Stimulated activated CD8-positive, alpha-beta memory T cell treated with anti-CD3 and anti-CD28 coated beads, Interleukin-15, amount 100 ng/mL, for 48 hours (primary cell): ENCODE measurements at places on chromosomes 16 and 17.

DNA sequence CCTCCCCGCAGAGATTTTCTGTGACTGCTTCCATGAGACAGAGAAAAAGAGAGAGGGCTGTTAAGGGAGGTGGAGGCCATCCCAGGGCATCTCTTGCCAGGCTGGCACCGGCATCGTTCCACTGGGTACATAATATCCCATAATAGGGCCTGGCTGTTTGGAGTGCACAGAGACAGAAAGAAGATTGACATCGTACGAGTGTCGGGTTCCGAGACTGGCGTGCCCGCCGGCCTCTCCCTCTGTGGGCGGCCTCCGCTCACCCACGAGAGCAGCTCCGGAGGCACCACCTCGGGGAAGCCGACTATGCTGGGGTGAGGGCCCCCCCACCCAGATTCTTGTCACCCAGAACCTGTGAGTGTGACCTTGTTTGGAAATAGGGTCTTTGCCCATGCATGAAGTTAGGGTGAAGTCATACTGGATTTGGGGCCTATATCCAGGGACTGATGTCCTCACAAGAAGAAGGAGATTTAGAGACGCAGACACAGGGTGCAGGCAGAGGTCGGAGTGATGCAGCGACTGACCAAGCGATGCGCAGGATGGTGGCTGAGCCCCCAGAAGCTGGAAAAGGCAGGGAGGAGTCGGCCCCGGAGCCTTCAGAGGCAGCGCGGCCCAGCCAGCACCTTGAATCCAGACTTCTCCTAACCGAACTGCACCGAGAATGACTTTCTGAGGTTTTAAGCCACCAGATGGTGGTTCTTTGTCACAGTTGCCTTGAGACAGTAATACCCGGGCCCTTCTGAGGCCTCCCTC, 101.8 kb upstream of the CIBAR2 start:
- no peak for DNase-seq

DNA sequence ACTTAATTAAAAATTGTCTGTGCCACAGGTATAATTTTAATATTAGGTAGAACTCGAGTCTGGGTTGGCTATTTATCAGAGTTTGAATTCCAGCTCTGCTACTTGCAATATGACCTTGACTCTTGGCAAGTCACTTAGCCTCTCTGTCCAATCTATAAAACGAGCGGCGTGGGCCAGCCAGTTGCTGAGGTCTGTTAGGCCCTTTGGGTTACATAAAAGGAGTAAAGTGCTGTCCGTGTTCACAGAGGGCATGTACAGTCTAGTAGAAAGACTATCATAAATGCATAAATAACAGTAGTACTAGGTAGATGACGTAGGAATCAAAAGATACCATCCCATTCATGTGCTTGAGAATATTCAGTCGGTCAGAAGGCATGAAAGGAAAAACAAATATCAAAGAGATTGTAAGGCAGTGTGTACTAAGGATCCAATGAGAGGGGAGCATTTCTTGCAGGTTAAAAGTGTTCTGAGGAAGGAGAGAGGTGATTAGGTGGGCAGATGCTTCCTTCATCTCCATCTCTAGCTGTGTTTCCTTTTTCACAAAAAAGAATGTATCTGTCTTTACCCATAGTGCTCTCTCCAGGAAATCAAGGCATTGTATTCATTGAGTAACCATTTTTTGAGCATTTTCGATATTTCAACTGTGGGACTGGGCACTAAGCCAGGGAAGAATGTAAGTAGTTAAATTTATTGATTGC, 2.4 kb downstream of the TNRC6A start:
- DNase-seq: no peak

GRCh38 chr16:49620158-49620868, 235.6 kb downstream of the ZNF423 start:
- no peak for DNase-seq

DNA sequence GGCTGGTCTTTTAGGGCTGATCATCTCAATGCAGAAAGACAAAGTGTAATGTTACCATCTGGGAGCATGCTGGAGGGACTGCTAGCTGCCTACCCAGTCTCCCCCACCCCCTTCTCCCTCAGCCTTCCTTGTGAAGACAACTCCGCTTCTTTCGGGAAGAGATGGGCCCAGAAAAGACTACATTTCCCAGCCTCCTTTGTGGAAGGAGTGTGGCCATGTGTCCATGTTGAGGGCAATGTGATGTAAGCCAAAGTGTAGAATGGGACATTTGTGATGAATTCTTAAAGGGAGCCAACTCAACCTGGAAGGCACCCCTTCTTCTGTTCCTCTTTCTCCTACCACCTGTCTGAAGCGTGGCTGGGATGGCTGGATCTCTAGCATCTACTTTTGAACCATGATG, 16.3 kb downstream of the ABCC12 start:
- no peak for DNase-seq

GRCh38 chr16:68643847-68644246, 1.3 kb upstream of the CDH3 start:
- no peak for DNase-seq

DNA sequence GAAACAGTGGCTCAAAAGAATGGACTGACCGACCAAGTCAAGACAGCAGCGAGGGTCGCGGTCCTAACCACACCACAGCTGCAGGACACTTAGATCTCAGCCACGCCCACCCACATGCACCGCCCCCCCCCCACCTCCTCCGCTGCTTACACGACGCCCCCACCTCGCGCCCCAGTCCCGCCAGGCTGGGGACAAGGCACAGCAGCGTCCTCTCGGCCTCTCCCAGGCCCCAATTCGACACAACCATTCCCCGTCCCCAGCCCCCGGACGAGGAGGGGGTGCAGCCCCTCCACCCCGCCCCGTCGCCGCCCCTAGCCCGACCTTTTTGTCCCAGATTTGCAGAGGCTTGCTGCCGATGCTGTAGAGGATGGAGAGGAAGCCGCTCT, 477 bp downstream of the CFAP20 start:
- DNase-seq: peak; percentile 9

GRCh38 chr16:80058214-80058613, 457.7 kb upstream of the MAF start:
- no peak for DNase-seq

DNA sequence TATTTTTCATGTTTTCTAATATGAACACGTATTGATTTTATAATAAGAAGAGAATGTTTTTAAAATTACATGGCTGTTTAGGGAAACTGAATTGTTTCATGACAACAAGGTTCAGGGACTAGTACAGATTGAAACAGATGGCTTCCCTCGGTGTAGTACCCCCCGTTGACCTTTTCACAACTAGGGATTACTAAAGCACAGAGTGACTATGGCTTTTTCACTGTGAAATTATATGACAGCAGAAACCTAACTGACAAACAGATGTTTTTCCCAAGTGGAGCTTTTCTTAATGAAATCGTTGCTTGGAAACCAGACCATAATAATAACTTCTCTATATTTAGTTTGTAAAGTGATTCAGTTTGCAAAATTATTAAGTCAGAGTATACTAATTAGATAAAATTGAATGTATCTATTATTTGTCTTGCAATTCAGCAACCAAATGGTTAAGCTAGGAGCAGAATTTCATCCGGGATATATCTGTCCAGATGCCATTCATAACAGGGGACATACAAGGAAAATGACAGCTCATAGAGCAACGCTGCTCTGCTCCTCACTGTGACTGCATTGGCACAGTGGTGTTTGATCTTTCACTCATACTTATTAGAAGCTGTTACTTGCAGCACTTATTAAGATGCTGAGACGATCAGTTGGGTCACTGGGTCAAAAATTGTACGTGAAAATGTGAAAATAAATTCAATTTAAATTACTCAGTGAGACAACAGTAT, 111.7 kb downstream of the TANGO6 start:
- DNase-seq: no peak

GRCh38 chr17:42285346-42286050, 2.8 kb upstream of the STAT5A start:
- DNase-seq: no peak

GRCh38 chr17:18235743-18236256, 10.4 kb downstream of the LLGL1 start:
- peak; percentile 55 for DNase-seq

GRCh38 chr17:44587339-44587738, 30.1 kb downstream of the FZD2 start:
- DNase-seq: no peak

- no peak for DNase-seq
Observed at GRCh38 chr17:75102385-75102821, 7.4 kb upstream of the ARMC7 start.

DNA sequence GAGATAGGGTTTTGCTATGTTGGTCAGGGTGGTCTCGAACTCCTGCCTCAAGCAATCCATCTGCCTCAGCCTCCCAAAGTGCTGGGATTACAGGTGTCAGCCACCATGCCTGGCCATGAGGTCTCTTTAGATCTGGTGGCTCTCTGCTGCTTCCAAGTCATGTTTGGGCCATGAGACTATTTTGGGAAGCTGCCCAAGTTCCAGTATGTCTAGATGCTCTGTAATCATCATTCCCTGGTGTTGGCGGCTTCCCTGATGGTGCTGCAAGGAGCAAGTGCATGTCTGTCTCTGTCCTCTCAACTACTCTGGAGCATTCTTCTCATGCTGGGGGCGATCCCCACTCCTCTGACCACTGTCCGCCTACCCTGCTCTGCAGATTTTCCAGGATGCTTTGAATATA, 6.4 kb upstream of the ODF4 start:
- no peak for DNase-seq

GRCh38 chr17:16886655-16887322, 85.1 kb downstream of the TNFRSF13B start:
- no peak for DNase-seq

- DNase-seq: no peak
Observed at GRCh38 chr17:70989280-70989679, 819.9 kb downstream of the KCNJ2 start.

- DNase-seq: no peak
Observed at GRCh38 chr17:73257516-73257915, 4.2 kb downstream of the CPSF4L start.

- no peak for DNase-seq
Observed at GRCh38 chr17:39219647-39220154, 6.0 kb downstream of the STAC2 start.

GRCh38 chr17:58539698-58540097, 25.3 kb upstream of the MTMR4 start:
- no peak for DNase-seq

DNA sequence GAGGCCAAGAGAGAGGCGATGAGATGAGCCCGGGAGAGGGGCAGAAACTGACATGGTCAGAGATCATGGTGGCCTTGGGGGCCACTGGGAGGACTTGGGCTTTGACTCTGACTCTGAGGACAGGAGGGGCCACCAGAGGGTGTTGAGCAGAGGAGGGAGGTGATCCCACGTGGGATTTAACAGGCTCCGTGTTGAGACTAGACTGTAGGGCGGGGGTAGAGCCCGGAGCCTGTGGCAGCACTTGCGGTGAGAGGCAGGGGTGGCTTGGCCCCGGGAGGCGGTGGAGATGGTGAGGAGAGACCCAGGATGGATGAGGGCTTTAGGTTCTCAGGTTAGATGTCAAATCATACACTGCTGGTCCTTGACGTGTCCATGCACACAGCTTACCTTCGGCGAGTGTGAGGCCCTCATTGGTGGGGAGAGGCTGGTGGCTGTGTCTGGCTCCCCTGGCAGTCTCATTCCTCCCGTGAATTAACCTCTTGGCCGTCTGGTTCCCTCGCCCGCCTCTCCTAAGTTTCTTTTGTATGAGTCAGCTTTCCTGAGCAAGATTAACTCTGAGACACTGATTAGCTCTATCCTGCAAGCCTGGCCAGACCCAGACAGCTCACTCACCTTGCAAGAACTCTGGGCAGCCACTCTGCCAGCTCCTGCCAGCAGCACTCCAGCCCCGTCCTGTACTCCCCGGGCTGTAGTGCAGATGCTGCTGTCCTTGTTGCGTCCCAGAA, 39.7 kb downstream of the VPS35L start:
- no peak for DNase-seq

- no peak for DNase-seq
Observed at GRCh38 chr17:68468334-68468733, 11.0 kb upstream of the WIPI1 start.

DNA sequence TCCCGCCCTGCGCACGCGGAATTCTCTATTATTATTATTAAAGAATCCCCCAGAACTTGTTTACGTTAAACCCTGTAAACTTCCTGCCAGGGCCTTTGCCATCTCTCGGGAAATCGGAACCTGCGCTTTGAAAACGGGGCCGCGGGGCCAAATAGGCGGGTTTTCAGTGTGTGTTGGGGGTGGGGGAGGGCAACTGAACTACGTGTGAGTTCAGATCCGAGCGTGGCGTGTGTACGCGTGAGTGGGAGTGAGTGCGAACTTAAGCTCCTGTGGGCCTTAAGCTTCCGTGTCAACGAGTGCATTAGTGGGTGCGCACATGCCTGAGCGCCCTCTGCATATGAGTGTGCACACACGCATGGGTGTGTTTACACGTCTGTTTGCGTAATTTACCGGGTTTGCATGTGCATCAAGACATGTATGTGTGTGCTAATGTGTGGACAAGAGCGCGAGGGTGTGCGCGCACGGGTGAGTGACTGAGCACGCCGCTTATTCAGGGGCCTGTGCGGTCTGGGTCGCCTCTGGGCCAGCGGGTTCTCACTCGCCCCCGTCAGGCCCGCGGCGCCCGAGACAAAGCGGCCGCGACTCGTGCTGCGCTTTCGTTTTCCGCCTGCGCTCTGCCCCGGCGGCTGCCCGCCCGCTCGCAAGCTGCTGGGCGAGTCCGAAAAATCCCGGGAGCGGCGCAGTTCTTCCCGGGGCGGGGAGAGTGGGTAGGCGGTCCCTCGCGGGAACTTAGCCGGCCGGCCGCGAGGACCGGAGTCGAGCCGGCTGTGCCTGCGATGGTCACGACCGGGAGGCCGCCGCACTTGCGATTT, 1.2 kb upstream of the FOXF1 start:
- no peak for DNase-seq

DNA sequence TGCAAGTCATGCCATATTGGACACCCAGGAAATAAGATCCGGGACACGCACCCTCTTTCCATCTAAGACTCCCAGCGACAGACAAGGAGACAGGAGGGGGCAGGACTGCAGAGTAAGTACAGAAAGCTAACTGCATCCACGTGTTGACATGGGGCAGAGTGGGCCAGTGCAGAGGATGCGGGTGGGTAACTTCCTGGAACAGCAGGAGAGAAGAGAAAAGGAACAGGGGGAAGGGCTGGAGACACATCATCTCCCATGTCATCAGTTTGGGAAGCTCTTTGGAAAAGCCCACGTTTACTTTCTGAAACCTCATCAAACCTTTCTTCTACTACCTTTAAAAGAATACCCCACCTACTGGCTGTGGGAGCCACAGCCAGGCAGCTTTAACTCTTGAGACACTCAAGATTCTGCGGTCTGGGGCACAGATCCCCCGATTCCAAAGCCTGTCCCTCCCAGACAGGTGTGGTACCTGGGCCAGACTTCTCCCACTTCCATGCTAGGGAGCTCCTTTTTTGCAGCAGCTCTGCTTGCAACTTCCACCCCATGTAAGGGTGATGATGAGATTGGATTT, 273.5 kb upstream of the RPL38 start:
- DNase-seq: no peak

- no peak for DNase-seq
Observed at GRCh38 chr17:72267601-72268000, 146.8 kb downstream of the SOX9 start.

- no peak for DNase-seq
Observed at GRCh38 chr17:1714980-1715802, 5.0 kb upstream of the TLCD2 start.

DNA sequence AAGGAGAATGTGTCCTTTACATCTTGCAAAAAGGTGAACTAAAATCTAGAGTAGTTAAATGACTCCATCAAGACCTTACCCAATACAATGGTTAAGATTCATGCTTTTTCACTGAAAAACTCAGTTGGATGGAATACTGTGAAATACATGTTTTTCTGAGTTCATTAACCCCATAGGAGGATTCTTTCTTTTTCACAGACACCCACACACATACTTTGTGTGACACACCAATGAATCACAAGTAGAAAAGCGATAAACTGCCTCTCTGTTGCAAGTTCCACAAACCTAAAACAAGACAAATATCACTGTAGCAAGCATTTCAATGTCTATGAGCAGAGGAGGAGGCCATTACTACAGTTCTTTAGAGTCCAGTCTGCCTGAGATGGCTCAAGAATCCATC, 258.8 kb upstream of the CDH5 start:
- no peak for DNase-seq
